Kidney (tissue), 22 donors: ENCODE measurements at places on chromosomes 16 and 17. TPM values are rescaled to one million over a fixed set of nuclear protein-coding genes. Genes with fewer than 3 reads are reported as not detected.

Gene SLC12A3
- polyA plus RNA-seq = 277 TPM

Gene CHST4
- polyA plus RNA-seq = not detected

Gene PDXDC1
- 56.5 TPM for polyA plus RNA-seq

Gene SYNGR3
- polyA plus RNA-seq = 4.6 TPM

Gene OR1F1
- polyA plus RNA-seq = not detected

Gene C1QTNF8
- polyA plus RNA-seq = not detected

Gene TP53TG3C
- not detected for polyA plus RNA-seq

Gene SRSF1
- polyA plus RNA-seq = 69.8 TPM

GRCh38 chr17:63249256-63250004 is 196.7 kb downstream of the CYB561 start:
- no peaks in the 10 kb centered on the region for H3K4me1 ChIP-seq
- peak; percentile 29 for DNase-seq
- H3K36me3 ChIP-seq = no peaks in the 10 kb centered on the region
- H3K27ac ChIP-seq = no peak overlapping the region
- H3K4me3 ChIP-seq = no peak overlapping the region

DNA sequence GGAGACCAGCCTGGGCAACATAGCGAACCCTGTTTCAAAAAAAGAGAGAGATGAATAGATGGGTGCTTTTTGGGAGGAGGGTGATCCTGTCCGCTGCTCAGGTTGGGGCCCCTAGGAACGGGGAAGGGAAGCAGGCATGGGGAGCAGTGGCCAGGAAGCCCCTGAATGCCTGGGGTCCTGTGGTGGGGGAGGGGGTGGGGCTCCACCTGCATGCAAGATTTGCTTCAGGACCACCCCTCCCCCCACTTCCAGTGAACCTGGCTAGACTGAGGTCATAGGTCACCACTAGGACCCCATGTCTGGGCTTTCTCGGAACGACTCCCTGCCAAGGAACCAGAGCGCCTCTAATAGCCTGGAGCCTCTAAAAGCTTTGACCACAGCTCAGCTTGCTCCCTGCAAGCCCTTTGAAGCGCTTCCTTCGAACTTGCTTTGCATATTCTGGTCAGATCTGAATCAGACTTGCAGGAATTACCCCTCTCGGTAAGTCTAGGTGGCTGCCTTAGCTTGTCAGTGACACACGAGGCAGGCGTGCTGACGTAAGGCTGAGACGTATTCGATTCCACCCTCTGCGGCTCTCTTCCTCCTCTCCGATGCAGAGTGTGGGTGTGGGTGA is 3.7 kb downstream of the SOCS3 start:
- peaks cover 3% of the 10 kb centered on the region for H3K36me3 ChIP-seq
- H3K27me3 ChIP-seq = no peaks in the 10 kb centered on the region
- H3K4me1 ChIP-seq = peaks cover 21% of the 10 kb centered on the region
- H3K27ac ChIP-seq = no peak overlapping the region

GRCh38 chr16:8342276-8342675 is 248.0 kb downstream of the TMEM114 start:
- no peaks in the 10 kb centered on the region for H3K27me3 ChIP-seq
- no peaks in the 10 kb centered on the region for H3K36me3 ChIP-seq
- no peak for DNase-seq

DNA sequence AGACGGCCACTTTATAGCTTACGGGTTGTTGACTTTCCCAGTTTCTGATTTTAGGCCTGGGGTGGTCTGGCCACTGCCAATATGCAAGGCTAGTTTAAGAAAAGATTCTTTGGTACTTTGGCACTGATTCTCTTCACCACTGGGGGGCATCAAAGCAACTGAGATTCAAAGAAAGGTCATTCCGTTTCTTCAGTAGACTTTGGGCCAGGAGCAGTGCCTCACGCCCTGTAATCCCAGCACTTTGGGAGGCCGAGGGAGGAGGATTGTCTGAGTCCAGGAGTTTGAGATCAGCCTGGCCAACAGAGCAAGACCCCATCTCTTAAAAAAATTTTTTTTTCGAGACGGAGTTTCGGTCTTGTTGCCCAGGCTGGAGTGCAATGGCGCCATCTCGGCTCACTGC is 53.0 kb downstream of the RPA1 start:
- no peak overlapping the region for H3K4me3 ChIP-seq
- H3K27me3 ChIP-seq = no peaks in the 10 kb centered on the region
- peaks cover 39% of the 10 kb centered on the region for H3K36me3 ChIP-seq

- H3K4me1 ChIP-seq = no peaks in the 10 kb centered on the region
- no peak overlapping the region for H3K4me3 ChIP-seq
- no peaks in the 10 kb centered on the region for H3K27me3 ChIP-seq
- no peak for DNase-seq
- H3K36me3 ChIP-seq = no peaks in the 10 kb centered on the region
Observed at GRCh38 chr17:17537311-17538099, 41.3 kb upstream of the RASD1 start.

- no peak for DNase-seq
- H3K27me3 ChIP-seq = no peaks in the 10 kb centered on the region
- peaks cover 71% of the 10 kb centered on the region for H3K4me1 ChIP-seq
- H3K27ac ChIP-seq = peak overlapping the region; percentile 88
- no peak overlapping the region for H3K4me3 ChIP-seq
- peaks cover 4% of the 10 kb centered on the region for H3K36me3 ChIP-seq
Observed at GRCh38 chr16:85571563-85571812, 41.6 kb upstream of the GSE1 start.

DNA sequence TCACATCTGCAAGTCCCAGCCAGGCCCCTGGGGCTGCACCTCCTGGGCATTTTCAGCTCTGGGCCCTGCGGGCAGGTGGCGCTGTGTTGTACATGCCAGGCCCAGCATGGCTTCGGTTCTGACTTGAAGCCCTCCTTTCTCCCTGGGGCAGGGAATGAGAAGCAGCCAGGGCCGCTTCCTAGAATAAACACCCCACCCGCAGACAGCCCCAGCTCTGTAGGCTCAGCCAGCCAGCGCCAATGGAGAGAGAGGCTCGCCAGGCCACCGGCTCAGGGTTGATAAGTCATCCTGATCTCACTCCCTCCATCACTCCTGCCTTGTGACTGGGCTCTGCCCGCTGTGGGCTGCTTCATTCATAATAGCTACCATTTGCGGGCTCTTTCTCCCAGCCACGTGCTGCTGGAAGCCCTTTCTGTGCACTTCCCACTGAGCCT is 6.0 kb upstream of the GLIS2 start:
- no peaks in the 10 kb centered on the region for H3K27me3 ChIP-seq
- no peak overlapping the region for H3K4me3 ChIP-seq
- H3K36me3 ChIP-seq = no peaks in the 10 kb centered on the region
- peak; percentile 65 for DNase-seq
- H3K4me1 ChIP-seq = peaks cover 2% of the 10 kb centered on the region

- no peak for DNase-seq
- H3K4me1 ChIP-seq = no peaks in the 10 kb centered on the region
- H3K27me3 ChIP-seq = no peaks in the 10 kb centered on the region
- no peak overlapping the region for H3K27ac ChIP-seq
- no peaks in the 10 kb centered on the region for H3K36me3 ChIP-seq
Observed at GRCh38 chr17:80802626-80803450, 188.8 kb upstream of the CHMP6 start.

DNA sequence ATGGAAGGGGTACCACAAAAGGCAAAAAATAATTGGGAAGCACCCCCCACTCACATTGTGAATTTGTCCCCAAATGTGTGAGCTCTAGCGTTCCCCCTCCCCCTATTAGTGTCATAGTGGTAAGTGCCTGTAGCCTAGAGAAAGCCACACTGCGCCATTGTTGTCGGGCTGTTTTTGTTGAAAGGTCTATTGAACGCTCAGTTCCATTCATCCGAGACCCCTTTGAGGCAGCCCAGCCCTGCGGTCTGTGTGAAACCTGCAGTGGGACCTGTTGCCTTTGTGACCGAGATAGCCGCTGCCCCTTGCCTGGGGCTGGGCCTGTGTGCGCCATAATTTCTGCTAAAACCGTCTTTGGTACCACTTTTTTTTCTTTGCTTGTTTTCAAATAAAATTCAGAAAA is 3.0 kb downstream of the JPT2 start:
- no peak for DNase-seq
- no peaks in the 10 kb centered on the region for H3K27me3 ChIP-seq
- H3K36me3 ChIP-seq = no peaks in the 10 kb centered on the region
- H3K4me1 ChIP-seq = no peaks in the 10 kb centered on the region
- H3K4me3 ChIP-seq = no peak overlapping the region

GRCh38 chr17:61140081-61140786 is 259.4 kb upstream of the TBX2 start:
- no peak for DNase-seq
- no peaks in the 10 kb centered on the region for H3K4me1 ChIP-seq
- no peaks in the 10 kb centered on the region for H3K36me3 ChIP-seq
- no peaks in the 10 kb centered on the region for H3K27me3 ChIP-seq
- peak overlapping the region; percentile 1 for H3K27ac ChIP-seq

GRCh38 chr16:68492543-68493411 is 44.5 kb upstream of the SMPD3 start:
- H3K27ac ChIP-seq = no peak overlapping the region
- no peaks in the 10 kb centered on the region for H3K36me3 ChIP-seq
- no peak for DNase-seq
- no peak overlapping the region for H3K4me3 ChIP-seq
- H3K27me3 ChIP-seq = no peaks in the 10 kb centered on the region
- H3K4me1 ChIP-seq = no peaks in the 10 kb centered on the region

- H3K4me3 ChIP-seq = peak within 1 kb of the TSS; percentile 75
- H3K27me3 ChIP-seq = peaks cover 2% of the 10 kb centered on the region
- H3K36me3 ChIP-seq = no peaks in the 10 kb centered on the region
- peak within 1 kb of the TSS; percentile 59 for H3K27ac ChIP-seq
Observed at GRCh38 chr16:21277927-21278706, at the start of gene CRYM. Gene CRYM (minus strand): TSS chr16:21278290. CDS start chr16:21278251, 39 bp downstream.

GRCh38 chr16:87929986-87930385 is 6.3 kb downstream of the CA5A start:
- no peak for DNase-seq
- H3K4me3 ChIP-seq = no peak overlapping the region
- no peaks in the 10 kb centered on the region for H3K27me3 ChIP-seq
- no peak overlapping the region for H3K27ac ChIP-seq
- peaks cover 3% of the 10 kb centered on the region for H3K4me1 ChIP-seq

- H3K4me1 ChIP-seq = peaks cover 4% of the 10 kb centered on the region
- no peak overlapping the region for H3K27ac ChIP-seq
- DNase-seq = no peak
- H3K4me3 ChIP-seq = no peak overlapping the region
- peaks cover 4% of the 10 kb centered on the region for H3K36me3 ChIP-seq
Observed at GRCh38 chr17:81000631-81001357, 9.2 kb downstream of the CHMP6 start.

GRCh38 chr17:78133179-78133951 is 2.8 kb downstream of the TMC8 start:
- H3K27ac ChIP-seq = no peak overlapping the region
- no peak overlapping the region for H3K4me3 ChIP-seq
- peaks cover 15% of the 10 kb centered on the region for H3K4me1 ChIP-seq
- DNase-seq = no peak

GRCh38 chr16:82280867-82281266 is 110.8 kb upstream of the MPHOSPH6 start:
- no peaks in the 10 kb centered on the region for H3K4me1 ChIP-seq
- H3K27me3 ChIP-seq = no peaks in the 10 kb centered on the region
- H3K36me3 ChIP-seq = no peaks in the 10 kb centered on the region
- DNase-seq = no peak
- no peak overlapping the region for H3K4me3 ChIP-seq

- no peaks in the 10 kb centered on the region for H3K27me3 ChIP-seq
- H3K4me3 ChIP-seq = no peak overlapping the region
- no peak for DNase-seq
- no peaks in the 10 kb centered on the region for H3K4me1 ChIP-seq
Observed at GRCh38 chr17:61496174-61496956, 44.1 kb downstream of the TBX4 start.

GRCh38 chr17:36894925-36895324 is 42.4 kb upstream of the LHX1 start:
- H3K27ac ChIP-seq = no peak overlapping the region
- H3K4me1 ChIP-seq = no peaks in the 10 kb centered on the region
- peak; percentile 61 for DNase-seq
- no peaks in the 10 kb centered on the region for H3K27me3 ChIP-seq

DNA sequence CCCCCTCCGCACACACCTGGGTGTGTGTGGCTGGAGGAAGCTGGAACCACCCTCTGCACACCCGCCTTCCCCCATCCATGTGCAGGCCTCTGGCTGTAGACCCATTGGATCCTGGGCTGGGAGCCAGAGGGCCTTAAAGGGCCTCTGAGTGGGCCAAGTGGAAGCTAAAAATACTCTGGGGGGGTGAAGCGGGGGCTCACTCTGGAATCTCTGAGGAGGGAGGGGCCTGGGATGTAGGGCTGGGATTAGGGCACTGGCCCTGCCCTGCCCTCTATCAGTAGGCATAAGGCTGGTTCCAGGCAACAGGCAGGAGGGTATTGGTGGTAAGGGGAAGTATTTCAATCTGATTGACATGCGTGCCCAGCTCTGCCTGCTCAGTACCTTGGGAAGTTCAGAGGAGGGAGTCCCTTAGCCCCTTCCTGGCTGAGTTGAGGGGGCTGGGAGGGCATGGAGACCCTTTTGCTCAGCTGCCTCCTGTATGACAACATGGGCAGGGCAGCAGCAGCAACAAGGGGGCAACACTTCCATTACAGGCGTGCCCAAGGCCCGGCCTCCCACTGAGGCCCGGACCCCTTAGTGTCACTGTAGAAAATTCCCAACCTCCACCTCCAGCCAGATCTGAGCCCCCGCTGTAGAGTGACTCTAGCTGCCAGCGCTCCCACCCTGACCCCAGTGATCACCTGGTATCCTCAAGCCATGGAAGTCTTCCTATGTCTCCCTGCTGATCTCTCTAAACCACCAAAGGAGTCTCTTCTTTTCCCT is 5.2 kb downstream of the ITGA3 start:
- peak overlapping the region; percentile 91 for H3K27ac ChIP-seq
- no peaks in the 10 kb centered on the region for H3K27me3 ChIP-seq
- H3K4me1 ChIP-seq = no peaks in the 10 kb centered on the region
- no peak overlapping the region for H3K4me3 ChIP-seq
- DNase-seq = no peak

- DNase-seq = peak; percentile 17
- no peaks in the 10 kb centered on the region for H3K4me1 ChIP-seq
- no peaks in the 10 kb centered on the region for H3K27me3 ChIP-seq
- H3K27ac ChIP-seq = no peak overlapping the region
Observed at GRCh38 chr16:23403547-23403946, 49.4 kb downstream of the COG7 start.

- DNase-seq = no peak
- H3K27ac ChIP-seq = no peak overlapping the region
- no peaks in the 10 kb centered on the region for H3K27me3 ChIP-seq
Observed at GRCh38 chr17:18002171-18002570, 29.5 kb downstream of the DRC3 start.

GRCh38 chr16:3147046-3147756 is 12.4 kb downstream of the ZNF213 start:
- DNase-seq = no peak
- peaks cover 9% of the 10 kb centered on the region for H3K4me1 ChIP-seq
- no peak overlapping the region for H3K27ac ChIP-seq
- H3K36me3 ChIP-seq = no peaks in the 10 kb centered on the region

GRCh38 chr16:87806641-87807546 is 41.1 kb upstream of the KLHDC4 start:
- H3K27me3 ChIP-seq = no peaks in the 10 kb centered on the region
- no peak overlapping the region for H3K27ac ChIP-seq
- peak; percentile 57 for DNase-seq
- no peak overlapping the region for H3K4me3 ChIP-seq
- H3K36me3 ChIP-seq = no peaks in the 10 kb centered on the region
